ENCODE measurements at places on chromosomes 12 and 14.
A peak's percentile ranks its signal among the peaks of the same experiment; 100 is the strongest.

DNA sequence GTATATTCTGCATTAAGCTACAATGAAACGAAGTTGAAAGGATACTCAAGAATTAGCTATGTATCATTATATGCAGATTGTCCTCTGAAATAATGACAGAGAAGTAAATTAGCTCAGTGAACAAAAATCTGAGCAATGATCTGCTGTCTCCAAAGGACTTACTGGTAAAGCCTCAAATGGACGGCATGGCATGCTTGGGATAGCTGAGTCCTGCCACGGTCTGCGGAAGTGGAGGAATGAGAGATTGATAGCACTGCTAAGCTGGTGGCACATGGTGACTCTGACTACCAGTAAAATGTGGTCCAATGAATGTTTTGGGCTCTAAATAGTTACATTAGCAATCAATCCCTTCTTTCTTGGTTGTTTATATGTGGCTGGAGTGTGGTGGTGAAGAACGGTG, 3.7 kb upstream of the DENND5B start:
- no peak for DNase-seq

DNA sequence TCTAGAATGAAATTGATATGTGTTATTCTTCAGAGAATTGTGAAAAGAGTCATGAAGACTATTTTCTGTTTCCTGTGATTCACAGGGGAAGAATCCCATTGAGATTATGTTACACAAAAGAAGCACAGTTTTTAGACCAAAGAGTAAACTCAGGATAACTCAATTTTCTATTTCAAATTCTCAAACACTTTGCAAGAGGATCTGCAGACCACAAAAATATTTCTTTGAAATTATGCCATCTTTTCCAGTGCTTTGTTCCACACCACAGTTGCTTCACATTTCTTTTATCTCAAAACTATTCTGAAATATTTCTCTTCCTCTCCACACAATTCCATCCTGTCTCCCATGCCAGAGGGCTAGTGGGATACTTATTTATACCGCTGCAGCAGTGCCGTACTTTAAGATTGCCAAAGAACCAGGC, 188.9 kb upstream of the FOXG1 start:
- no peak for DNase-seq

DNA sequence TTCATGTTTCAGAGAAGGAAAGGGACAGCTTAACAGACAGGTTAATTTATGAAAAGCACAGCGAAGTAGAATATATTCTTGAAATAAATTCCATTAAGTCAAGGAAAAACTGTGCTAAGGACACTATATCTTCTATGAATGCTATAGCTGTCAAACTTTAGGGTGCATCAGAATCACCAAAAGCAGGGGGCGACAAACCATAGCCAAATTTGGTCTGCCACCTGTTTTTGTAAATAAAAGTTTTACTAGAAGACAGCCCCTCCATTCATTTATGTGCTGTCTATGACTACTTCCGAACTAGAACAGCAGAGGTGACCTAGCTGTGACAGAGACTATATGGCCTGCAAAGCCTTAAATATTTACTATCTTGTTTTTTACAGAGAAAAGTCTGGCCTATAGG, 25.9 kb downstream of the PPP4R3A start:
- DNase-seq = no peak

DNA sequence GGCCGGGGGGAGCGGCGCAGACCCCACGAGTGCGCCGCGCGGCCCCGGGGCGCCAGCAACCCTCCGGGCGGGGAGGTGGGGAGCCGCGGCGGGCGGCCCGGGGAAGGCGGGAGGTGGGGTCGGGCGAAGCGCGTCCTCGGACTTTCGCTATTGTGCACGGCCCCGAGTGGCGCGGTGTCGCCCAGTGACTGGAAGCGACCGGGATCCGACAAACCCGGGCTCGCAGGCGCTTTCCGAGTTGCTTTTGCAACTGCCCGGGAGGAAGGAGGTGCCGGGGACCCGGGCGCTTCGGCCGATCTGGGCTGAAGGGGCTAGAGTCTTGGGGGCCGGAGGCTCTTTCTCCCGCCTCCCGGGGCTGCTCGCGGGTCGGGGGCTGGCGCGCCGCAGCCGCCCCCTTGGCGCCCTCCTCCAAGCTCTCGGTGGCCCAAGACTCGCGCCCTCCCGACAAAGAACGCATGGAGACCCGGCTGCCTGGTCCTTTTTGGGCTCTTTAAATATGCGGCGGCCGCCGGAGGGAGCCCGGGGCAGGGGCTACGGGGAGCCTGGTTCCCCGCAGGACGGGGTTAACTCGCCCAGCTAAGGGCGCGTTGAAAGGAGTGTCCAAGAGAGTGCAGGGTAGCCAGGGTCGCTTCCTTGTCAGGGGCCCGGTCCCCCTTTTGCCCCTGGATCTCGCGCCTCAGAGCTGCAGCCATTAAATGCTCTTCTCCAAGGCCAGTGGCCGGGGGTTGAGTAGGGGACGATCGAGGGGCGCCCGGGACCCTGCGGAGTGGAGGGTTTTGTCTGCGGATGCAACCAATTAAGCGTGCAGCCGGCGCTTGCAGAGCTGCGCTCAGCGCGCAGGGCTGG, 1.4 kb downstream of the HMGA2 start:
- DNase-seq = peak; percentile 44

- no peak for DNase-seq
Observed at GRCh38 chr14:104230119-104230815, 91.9 kb downstream of the KIF26A start.

- no peak for DNase-seq
Observed at GRCh38 chr14:99737451-99737951, 53.4 kb downstream of the CYP46A1 start.

GRCh38 chr14:20998674-20999366, at the start of gene SLC39A2:
Gene SLC39A2 (plus strand): TSS chr14:20999293. CDS start chr14:20999447, 154 bp downstream.
- DNase-seq = no peak

GRCh38 chr14:104091061-104091926, 5.8 kb downstream of the ASPG start:
- no peak for DNase-seq

DNA sequence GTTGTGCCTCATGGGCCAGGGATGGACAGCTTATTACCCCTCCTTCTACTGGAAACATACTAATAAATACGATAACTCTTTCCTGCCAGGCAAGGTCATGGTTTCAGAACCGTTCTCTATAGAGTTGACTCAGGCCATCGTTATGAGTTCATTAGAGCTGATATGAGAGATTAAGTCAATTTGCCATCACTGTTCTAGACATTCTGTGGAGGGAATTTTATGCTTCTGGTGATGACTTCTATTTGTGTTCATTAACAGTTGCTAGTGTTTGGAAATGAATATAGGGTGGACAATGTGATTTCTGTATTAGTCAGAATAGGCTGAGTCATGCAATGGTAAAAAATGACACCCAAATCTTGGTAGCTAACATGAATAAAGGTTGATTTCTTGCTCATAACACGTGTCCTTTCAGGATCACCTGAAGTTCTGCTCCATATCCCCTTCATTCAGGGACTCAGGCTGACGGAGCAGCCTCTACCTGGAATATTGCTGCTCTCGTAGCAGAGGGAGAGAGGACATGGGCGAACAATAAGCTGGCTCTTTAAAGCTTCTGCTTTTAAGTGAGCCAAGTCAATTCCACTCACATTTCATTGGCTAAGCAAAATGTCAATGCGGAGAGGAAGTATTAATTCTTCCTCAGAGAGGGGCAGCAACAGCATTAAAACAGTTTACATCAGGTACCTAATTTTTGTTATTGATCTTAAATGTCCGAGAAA, 18.5 kb upstream of the TBPL2 start:
- no peak for DNase-seq

- DNase-seq = no peak
Observed at GRCh38 chr12:113180333-113180732, 4.9 kb downstream of the DDX54 start.

DNA sequence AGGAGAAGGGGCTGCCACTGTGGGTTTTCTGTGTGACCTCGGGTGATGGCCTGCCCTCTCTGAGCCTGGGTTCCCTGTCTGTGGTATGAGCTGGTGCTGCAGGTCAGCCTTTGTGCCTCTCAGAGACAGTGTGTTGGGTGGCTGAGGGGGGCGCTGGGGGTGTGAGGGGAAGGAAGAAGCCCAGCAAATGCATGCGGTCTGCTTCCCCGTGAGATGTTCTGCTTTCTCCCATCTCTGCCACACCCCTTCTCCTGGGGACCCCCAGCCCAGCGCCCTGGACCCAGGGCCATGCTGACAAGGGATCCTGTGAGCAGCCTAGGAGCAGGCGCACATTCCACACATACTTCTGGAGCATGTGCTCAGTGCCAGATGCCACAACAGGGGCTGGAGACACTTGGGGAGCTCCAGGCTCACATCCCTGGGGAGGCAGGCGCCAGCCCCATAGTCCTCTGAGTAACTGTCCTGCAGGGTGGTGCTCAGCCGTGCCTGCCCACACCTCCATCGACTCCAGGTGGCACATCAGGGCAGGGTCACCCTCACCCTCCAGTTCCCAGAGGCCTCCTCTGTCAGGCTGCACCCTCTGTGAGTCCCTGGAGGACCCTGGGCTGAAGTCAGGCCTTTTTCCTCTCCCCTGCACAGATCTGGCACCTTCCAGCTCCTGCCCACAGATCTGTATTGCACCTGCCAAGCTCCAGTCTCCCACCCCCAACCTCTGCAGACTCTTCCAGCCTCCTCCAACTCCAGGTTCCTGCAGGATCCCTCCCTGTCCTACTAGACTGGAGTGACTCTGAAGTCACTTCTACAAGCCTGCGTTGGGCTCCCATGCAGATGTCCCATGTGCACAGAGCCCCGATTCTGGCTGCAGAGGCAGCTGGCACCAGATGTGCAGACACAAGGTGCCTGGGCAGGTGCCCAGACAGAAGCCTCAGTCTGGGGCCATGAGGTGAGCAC, 205.6 kb downstream of the KIF26A start:
- no peak for DNase-seq

GRCh38 chr14:65828396-65828795, 415.9 kb downstream of the FUT8 start:
- DNase-seq = no peak

GRCh38 chr12:67543021-67543770, 105.3 kb upstream of the DYRK2 start:
- DNase-seq = no peak

GRCh38 chr12:76976777-76977382, 88.5 kb downstream of the E2F7 start:
- no peak for DNase-seq

GRCh38 chr14:41607304-41607775, 664 bp downstream of the LRFN5 start:
- no peak for DNase-seq

DNA sequence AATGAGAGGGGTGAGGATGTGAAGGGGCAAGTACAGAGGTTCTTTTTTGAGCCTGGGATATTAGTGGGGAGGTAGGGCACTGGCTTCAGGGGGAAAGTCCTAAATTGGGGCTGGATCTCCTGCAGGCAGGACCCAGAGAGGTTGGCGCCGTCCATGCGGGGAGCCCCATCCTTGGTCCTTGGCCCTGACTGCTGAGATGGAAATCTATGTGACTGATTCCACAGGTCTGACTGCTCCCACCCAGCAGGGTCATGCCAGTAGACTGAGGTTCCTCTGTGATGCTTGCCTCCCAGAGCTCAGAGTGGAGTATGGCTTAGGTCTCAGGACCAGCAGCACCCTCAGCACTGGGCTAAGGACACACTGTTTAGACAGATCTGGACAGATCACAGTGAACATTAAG, 988.6 kb upstream of the TMEM132C start:
- no peak for DNase-seq

DNA sequence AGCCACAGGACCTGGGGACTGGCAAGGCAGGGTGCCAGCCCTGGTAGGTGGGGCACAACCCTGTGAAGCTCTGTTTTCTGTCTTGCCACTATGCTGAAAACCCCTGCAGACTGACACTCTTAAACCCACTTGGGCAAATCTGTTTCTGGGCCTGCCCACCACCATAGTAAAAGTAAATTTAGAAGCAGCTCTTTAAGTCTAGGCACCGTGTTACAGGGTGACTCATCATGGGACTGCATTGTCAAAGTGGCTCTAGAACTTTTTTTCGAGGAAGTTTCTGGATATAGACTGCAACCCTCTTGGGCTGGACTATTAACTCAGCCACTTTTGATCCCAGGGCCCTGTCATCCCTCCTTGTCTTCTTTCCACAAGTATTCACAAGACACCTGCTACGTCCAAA, 7.7 kb downstream of the TUNAR start:
- DNase-seq = no peak

GRCh38 chr12:109946505-109946904, 46.4 kb downstream of the TCHP start:
- no peak for DNase-seq

Measured in neural crest cell (in vitro differentiated cells).